ENCODE measurements at places on chromosomes 2 and 18. TPM values are rescaled to one million over a fixed set of nuclear protein-coding genes. Genes with fewer than 3 reads are reported as not detected.

- DNase-seq, result no peak
These were observed 39.4 kb downstream of the SH2D6 start for GRCh38 chr2:85457877-85458316.

- DNase-seq, result no peak
These were observed 2.9 kb upstream of the ITGB6 start for GRCh38 chr2:160203007-160203406.

The ACVR1C gene
- not detected for total RNA-seq

GRCh38 chr18:64659196-64659595, 510.3 kb upstream of the LINC00305 start:
- no peak for DNase-seq

All from Karpas-422 (cell line).